Ecto neural progenitor cell (in vitro differentiated cells): ENCODE measurements at places on chromosomes 5 and 9.

DNA sequence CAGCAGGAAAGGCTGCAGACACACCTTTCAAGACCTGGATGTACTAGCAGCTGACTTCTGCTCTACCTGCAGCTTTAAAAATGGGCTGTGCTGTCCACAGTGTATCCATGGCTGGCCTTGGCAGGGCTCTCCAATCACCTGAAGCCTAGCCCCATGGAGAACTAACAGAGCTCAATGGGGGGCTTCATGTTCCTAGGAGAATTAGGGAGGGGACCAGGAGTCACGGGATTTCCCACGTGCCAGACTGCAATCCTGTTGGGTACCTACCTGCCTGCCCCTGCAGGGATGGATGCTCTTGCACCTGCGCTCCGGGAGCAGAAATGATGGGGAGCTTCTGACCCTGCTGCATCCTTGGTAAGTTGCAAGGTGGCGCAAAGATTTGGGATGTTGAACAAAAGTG lies 462.1 kb downstream of the ICE1 start:
- DNase-seq, result no peak

DNA sequence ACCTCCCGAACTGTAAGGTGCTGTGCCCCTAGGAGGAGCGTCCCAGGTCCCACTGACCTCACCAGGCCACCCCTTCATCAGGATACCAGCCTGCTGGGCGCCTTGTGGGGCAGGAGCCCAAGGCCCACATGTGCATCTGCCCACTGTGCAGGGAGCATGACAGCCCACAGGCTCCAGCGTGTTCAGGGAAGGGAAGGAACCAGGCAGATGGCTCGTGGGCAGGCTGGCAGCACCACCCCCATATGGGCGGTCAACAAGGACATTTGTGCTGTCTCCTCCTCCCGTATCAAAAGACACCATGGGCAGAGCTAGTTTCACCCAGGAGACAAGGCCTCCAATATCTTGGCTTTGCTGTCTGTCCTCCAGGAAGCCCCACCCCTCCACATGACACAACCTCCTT lies 85.5 kb upstream of the PPP1R26 start:
- no peak for DNase-seq

DNA sequence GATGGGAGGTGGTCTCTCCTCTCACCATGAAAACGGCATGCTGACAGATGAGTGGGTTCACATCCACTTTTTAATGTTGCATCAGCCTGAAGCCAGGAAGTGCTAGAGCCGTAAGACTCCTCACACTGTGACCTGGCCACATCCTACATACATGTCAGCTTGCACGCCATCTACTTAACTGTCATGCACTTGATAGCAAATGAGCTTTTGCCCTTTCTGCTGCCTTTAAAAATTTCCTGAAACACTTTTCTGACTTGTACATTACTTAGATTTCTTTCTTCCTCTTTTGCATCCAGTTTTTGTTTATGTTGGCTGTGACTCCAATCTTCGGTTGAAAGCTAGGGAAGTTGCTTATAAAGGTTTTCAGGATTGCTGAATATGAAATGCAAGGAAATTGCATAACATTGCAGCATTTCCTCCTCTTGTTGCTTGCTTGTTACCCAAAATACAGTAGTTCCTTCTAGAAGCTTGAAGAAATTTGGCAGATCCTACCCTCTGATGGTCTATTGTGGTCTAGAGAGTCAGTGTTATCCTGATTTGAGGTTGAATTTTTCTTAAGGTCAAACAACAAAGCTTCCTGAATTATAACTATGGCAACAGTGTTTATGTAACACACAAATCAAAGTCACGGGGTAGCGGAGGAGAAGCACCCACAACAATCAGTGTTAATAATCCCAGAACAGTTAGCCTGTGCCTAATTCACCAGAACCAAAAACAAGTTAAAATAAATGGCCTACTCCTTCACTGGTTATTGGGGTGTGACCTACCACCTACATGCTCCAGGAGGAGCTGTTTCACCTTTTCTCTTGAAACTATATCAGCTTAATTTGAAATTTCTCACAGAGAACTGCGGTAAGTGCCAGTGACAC lies 232.5 kb downstream of the ARHGAP26 start:
- DNase-seq, result no peak

- no peak for DNase-seq
These were observed 82.5 kb downstream of the NFIB start for GRCh38 chr9:14231196-14231990.

DNA sequence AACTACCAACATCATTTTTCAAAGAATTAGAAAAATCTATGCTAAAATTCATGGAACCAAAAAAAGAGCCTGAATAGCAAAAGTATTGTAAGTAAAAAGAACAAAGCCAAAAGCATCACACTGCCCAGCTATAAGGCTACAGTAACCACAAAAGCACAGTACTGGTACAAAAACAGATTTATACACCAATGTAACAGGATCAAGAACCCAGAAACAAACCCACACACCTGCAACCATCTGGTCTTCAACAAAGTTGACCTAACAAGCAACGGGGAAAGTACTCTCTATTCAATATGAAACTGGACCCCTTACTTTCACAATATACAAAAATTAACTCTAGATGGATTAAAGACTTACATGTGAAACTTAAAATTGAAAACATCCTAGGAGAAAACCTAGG lies 94.2 kb upstream of the TARS1 start:
- no peak for DNase-seq

DNA sequence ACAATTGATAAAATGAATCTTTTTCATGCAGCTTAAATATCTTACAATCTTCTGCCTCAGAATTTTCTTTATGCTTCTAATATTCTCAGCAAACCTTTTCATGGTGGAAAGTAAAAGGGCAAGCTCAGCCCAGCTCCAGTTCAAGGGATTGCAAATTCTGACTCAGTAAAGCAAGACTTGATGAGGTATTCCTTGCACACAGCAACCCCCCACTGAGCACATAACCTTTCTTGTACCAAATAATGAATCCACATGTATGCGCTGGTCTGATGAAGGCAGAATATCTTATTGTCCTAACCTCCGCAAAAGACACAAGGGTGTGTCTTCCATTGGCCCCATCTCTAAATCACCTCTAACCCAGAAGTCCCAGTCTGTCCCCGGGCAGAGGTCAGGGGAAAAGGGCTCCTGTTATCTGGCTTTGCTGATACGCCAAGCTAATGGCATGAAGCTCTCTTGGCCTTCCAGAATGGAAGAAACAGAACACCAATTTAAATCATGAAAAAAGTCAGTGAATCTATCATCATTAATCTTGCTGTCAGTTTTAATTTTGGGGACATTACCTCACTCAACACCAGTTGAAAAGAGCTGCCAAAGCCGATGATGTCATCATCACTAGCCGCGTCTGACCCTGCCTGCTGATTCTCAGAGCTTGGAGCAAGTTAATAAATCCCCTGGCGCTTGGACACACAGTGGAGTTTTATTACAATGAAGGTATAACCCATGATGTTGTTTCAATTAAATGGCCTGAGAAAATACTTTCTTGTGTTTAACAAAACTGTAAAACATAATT lies 592.5 kb upstream of the CLINT1 start:
- no peak for DNase-seq

DNA sequence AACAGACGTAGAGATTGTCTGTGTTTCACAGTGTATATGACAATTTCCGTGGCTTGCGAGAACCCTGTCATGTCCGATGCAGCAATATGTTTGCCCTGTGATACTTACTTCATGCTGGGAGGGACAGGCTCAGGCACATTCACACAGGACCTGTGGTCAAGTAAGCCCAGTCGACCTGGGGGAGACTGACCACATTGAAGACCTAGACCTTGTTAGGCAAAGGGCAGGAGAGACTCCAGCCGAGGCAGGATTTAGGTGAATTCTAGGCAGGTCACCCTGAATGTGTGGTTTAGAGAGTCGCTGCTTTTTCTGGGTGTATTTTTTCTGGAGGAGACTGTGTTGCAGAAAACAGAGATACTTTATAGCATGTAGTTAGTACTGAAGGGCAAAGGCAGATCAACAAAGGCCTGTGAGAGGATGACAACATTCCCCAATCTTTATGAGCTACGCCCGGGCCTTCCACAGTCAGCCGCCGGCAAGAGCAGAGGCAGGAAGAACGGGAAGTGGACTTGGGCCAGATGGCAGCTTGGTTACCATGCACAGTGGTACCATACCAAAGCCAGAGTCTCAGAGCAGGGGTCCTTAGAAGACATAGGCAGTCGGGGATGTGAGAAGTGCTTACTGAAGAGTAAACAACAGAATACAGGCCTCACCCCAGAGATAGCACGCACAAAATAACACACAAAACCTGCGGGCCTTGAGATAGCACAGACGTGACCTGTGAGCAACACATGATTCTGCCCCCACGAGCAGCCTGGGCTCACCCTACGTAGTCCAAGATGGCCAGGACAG lies 220.7 kb downstream of the CACNA1B start:
- no peak for DNase-seq

GRCh38 chr9:133759946-133760345 lies 21.8 kb upstream of the SARDH start:
- DNase-seq, result no peak

DNA sequence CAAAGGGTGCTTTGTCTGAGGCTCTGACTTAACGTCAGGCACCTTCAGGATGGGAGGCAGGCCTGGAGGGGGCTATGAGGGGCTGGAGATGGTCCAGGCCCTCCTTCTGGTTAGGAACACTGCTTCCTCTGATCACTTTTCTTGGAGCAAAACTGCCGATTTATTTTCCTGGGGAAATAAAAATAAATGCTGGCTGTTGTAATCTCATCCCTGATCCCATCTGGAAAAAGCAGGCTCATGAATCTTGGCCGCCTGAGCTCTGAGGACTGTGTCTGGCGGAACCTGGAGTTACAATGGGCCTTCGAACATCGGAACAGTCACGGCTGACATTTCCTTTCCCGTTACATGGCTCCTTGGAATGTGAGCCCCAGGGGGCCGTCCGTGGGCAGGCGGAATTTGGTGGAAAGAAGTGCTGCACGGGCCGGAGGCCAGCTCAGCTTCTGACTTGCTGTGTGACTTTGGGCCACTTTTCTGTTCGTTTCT lies 157.8 kb downstream of the RGS3 start:
- DNase-seq, result peak; percentile 65

DNA sequence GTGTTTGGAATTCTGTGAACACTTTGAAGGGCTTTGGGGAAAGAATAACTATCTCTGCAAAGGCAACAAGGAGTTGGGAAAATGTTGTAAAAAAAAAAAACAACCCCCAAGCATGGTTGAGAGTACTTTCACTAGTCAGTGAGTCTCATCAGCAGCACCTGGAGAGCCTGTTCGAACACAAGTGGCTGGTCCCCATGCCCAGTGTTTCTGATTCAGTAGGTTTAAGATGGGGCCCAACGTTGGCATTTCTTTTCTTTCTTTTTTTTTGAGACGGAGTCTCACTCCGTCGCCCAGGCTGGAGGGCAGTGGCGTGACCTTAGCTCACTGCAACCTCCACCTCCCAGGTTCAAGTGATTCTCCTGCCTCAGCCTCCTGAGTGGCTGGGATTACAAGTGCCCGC lies 59.5 kb downstream of the KLF4 start:
- no peak for DNase-seq

- no peak for DNase-seq
These were observed 17.1 kb downstream of the RNF44 start for GRCh38 chr5:176519810-176520720.

DNA sequence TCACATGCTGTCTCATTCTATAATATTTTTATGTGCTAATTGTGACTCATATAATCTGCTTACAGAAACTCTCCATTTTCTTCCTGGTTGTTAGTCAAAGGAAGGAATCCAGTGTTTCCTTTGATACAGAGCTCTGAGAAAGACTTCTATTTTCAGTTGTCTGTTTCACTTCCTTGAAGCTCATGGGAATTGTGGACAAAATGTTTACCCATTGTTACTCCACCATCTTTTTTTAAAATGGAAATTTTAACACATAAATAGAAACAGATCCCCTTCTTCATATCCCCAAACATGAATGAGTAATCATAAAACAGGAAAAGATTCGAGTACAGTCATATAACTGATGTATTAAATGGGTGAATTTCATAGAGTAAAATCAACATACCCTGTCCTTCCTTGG lies 42.0 kb upstream of the KCNN2 start:
- DNase-seq, result no peak

DNA sequence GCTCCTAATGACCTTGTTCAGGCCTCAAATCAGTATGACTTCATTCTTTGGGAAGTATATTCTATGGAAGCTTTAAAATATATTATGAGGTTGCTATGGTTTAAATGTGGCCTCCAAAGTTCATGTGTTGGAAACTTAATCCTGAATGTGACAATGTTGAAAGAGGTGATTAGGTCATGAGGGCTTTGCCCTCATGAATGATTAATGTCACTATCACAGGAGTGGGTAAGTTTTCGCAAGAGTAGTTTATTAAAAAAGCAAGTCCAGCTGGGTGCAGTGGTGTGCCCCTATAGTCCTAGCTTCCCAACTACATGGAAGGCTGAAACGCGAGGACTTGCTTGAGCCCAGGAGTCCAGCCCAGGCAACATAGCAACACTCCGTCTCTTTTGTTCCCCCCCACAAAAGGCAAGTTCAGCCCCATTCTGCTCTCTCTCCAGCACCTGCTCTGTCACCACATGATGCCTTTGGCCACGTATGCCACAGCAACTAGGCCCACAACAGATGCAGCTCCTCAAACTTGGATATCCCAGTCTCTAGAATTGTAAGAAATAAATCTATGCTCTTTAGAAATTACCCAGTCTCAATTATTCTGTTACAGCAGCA lies 105.3 kb downstream of the SIL1 start:
- no peak for DNase-seq

DNA sequence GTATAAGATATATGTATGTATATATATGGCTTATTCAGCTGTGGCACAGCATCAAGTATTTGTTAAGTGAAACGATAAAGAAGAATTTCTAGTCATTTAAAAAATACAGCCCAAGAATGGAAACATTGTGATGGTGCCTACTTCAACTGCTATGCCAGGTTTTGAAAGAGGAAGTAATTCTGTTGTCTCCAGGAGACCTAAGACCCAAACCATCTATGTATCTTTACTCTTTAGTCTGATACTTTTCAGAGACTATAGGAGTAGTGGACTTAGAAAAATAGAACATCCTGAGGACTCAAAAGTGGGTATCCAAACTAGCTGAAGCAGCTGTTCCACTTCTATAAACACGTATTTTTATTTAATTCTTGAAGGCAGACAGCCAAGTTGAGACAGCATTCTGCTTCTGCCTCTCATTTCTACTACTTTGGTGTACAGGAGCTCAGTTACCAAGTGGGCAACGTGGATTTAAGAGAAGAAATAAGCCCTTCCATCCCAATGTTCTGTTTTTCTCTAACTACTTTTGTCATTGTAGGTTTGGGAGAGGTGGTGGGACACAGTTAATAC lies 110.7 kb downstream of the RPS23 start:
- DNase-seq, result no peak

DNA sequence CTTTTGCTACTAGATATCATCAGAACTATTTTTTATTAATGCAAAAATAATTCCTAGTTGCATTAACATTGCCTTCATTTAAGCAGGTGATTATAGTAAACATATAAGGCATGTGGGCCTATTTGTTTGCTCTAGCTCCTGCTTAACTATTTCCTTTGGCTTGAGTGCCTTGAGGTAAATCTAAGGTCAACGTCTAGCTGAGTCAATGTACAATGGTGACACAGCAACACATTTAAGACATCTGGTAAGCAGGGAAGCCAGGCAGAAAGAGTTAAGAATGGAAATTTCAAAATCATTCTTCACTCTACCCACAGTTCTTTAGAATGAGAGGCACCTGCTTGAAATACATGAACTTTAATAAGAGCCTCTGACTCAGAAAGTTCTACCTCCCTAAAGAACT lies 111.9 kb upstream of the FST start:
- no peak for DNase-seq

- DNase-seq, result no peak
These were observed 189.6 kb downstream of the HSPA4 start for GRCh38 chr5:133241179-133242092.
